Renal cortical epithelial cell (primary cell): ENCODE measurements at places on chromosomes 11 and 22. TPM values are rescaled to one million over a fixed set of nuclear protein-coding genes. Genes with fewer than 3 reads are reported as not detected.

Gene TLCD5
- total RNA-seq = 3.8 and 19.0 TPM in 2 replicates

Gene C11orf98
- 20.8 and 33.9 TPM in 2 replicates for total RNA-seq

Gene KCNJ11
- 0.25 and 0.35 TPM in 2 replicates for total RNA-seq

Gene OR4D5
- total RNA-seq = not detected in 2 replicates

Gene UPK3A
- not detected in 2 replicates for total RNA-seq

Gene ARHGEF12
- total RNA-seq = 72.9 and 224 TPM in 2 replicates

Gene DGCR2
- 73.8 and 131 TPM in 2 replicates for total RNA-seq

GRCh38 chr11:15968461-15969130 lies 387.8 kb downstream of the SOX6 start:
- peak; percentile 7 for DNase-seq

DNA sequence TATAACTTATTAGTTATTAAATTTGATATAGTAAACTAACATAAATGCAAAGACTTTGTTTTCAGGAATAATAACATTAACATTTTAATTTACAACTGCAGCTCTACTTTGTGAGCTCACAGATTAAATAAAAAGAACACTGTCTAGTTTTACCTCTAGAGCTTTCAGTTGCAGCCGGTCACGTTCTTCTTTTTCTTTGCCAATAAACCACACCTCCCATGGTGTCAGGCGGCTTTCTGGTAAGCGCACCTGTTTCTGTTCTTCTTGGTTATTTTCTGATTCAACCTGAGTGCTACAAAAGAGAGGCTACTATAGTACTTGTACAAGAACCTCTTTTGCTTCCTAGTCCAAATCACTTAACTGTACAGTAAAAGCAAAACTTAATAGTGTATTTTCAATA lies 5.8 kb downstream of the CCDC34 start:
- no peak for DNase-seq

DNA sequence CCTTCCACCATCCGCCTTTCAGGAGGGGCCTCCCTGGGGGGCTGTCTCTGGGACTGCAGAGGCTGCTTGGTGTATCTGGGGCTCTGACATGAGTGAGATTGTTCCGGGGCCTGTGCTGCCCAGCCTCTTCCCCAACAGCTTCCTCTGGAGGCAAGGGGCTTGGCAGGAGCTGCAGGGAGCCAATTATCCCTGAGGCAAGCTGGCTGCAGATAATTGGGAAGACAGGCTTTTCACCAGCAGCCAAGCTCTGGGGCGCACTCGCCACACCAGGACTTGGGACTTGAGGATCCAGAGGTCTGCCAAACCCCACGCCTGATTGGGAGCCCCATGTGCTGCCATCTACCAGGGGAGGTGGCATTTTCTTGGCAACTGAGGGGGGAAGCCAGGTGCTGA lies 15.6 kb upstream of the RTN4R start:
- DNase-seq = no peak

DNA sequence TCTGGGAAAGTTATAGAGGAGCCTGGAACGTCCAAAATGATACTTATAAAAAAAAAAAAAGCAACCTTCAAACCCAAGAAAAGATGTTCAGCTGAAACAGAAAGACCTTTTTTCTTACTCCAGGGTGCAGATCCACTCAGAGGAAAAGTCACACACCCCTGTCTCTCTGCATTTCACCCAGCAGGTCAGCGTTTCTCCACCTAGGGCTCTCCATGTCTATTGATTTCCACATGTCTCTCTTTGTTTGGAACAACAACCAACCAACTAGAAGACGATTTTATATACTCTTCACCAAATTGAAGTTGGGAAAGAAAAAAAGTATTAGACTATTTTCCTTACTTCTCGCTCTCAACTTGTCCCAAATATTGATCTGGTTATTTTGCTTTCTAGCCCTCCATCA lies 42.2 kb upstream of the BLID start:
- DNase-seq = no peak

DNA sequence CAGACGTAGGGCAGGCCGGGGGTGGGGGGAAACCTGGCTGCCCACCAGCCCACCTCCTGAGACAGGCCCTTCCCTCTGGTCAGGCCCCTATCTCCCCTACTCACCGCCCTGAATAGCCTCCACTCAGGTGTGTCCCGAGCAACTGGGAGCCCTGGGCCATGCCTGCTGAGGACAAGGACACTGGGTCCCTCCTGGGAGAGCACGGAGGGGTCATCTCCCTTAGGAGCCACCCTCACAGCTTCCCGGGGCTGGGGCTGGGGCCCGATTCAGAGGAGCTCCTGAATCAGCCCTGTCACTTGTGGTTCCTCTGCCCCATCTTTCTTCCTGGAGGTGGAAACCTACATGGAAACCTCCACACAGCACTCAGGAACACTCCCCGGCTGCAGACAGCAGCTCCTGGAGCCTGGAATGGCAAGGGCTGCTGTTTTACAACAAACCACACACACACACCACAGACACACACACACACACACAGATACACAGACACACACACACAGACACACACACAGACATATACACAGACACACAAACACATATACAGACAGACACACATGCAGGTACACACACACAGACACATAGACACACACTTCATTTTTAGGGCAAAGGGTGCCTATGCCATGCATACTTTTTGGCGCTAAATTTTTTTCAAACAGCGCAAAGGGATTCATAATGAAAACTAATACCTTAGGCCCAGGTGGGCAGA lies 9.6 kb upstream of the EMID1 start:
- no peak for DNase-seq

GRCh38 chr11:133815636-133816035 lies 29.7 kb downstream of the SPATA19 start:
- DNase-seq = no peak

DNA sequence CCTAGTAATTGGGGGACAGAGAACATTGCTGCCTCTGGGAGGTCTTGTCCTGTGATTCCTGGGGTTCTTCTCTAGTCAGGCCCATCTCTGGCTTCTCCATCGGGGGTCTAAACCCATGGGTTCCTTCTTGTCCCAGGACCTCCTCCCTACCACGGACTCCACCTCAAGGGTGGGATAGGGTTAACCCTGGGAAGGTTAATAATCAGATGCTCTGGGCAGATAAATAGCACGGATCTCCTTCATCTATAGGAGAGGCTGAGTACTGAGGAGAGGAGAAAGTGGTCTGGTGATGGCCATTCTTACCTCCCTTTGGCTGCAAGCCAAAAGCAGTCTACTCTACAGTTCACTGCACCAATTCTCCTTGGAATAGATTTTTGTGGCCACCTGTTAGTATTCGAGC lies 10.5 kb downstream of the HEPHL1 start:
- no peak for DNase-seq

DNA sequence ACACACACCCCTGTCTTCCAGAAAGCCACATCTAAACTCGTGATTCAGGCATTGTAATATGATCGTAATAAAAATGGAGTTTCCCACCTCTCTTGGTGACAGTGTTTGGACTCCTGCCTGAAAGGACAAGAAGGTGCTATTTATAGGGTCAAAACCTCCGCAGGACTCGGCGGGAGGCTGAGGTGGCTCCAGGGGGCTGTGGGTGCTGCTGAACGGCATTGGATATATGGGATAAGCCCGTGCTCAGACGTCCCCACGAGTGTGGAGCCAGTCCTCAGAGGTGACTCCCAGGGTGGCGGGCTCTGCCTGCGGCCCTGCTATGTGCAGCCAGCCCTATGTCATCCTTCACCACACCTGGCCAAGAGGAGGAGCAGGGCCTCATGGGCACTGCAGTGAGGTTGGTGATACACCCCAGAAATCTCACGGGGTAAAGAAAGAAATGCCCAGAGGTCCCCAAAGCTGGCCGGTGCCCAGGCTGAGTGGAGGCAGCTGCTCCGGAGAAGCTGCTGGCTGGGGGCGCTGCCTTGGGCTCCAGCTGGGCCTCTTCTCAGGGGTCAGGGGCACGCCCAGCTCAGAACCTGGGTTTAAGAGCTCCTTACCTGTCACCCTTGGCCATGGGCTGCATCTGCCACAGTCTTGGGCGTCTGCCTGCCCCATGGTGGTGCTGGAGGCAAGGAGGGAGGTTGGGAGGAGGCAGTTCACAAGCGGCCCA lies 5.1 kb upstream of the OSBPL5 start:
- DNase-seq = peak; percentile 16

GRCh38 chr11:27200779-27201453 lies 160.3 kb downstream of the BBOX1 start:
- no peak for DNase-seq

DNA sequence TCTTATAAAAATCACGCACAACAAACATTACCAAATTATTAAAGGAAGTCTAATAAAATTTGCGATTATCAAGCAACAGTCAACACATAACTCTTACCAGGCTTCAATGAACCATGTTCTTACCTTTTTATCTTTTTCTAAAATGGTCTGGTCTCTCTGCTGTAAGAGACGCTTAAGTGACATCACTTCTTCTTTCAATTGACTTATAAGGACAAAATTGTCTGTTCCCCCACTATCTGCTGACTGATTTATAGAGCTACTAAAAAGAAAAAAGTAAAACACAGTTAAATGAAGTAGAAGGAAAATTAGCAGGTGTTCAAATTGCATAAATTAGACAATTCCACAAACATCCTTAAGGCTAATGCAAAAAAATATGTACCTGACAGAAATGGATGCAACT lies 10.9 kb downstream of the FAM76B start:
- DNase-seq = no peak

DNA sequence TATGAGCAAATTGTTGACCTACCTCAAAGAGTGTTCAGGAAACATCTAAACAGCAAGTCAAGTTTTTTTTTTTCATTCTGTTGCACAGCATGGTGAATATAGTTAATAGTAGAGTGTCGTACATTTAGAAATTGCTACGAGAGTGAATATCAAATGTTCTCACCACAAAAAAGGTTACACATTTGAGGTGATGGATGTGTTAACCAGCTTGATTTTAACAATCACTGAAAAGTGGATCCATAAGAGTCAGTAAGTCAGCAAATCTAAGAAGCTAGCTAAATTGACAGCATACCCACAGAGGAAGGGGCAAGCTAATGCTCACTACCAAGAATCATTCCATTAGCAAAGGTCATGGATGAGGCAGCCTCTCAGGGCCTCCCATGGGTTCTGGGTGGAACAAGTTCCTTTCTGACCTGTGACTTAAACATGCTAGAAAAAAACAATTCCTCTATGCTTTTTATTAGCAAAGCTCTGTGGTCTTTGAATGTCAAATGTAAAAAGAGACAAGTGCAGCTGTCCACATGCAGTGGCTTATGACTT lies 235.4 kb upstream of the CCDC179 start:
- no peak for DNase-seq
